Activated T-helper 1 cell treated with anti-CD3 and anti-CD28 coated beads, Interleukin-2, amount 50 U/mL, for 16 hours (primary cell): ENCODE measurements at places on chromosomes 2 and 18.

DNA sequence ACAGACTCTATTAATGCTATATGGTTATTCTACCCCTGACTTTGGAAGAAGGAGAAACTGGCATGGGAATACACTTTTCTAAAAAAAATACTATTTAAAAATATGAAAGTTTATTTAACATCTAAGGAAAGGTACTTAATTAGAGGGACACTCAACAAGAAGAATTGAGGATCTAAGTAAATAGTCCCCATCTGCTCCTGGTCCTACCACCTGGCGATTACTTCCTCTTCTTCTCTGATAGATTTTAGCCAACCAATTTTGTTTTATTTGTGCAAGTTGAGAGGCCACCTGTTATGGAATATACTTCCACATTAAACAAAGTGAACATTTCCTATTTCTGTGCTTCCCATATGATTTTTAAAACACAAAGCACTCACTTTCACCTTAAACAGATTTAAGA, 111.7 kb downstream of the BCL2 start:
- DNase-seq: no peak

GRCh38 chr2:8365331-8365910, 316.4 kb upstream of the ID2 start:
- DNase-seq: no peak

DNA sequence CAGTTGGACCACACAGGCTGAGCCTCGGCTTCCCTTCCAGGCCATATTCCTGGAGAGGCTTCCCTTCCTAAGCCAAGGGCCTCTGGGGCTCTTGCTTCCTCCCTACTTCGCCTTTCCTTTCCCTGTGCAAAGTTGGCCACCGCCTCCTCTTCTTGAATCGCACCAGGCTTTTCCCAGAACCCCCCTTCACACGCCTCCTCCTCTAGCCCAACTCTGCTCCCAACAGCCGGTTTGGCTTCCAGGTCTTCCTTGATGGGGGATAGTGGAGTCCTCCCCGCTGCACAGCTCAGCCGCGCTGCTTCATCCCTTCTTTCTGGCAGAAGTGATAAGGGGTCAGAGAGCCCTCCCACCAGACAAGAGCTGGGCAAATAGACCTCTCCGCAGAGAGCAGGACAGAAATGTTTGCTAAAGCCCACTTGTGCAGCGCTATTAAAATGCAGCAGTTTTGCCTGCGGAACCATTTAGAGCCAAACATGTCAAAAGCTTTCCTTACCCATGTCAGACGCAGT, 56.4 kb downstream of the SNORC start:
- no peak for DNase-seq

- no peak for DNase-seq
These were observed 28.4 kb downstream of the MCEE start for GRCh38 chr2:71101656-71102055.

- peak; percentile 13 for DNase-seq
These were observed 40.8 kb upstream of the RPRM start for GRCh38 chr2:153519257-153519875.

- no peak for DNase-seq
These were observed 17.1 kb upstream of the TTC21B start for GRCh38 chr2:165970663-165971062.

DNA sequence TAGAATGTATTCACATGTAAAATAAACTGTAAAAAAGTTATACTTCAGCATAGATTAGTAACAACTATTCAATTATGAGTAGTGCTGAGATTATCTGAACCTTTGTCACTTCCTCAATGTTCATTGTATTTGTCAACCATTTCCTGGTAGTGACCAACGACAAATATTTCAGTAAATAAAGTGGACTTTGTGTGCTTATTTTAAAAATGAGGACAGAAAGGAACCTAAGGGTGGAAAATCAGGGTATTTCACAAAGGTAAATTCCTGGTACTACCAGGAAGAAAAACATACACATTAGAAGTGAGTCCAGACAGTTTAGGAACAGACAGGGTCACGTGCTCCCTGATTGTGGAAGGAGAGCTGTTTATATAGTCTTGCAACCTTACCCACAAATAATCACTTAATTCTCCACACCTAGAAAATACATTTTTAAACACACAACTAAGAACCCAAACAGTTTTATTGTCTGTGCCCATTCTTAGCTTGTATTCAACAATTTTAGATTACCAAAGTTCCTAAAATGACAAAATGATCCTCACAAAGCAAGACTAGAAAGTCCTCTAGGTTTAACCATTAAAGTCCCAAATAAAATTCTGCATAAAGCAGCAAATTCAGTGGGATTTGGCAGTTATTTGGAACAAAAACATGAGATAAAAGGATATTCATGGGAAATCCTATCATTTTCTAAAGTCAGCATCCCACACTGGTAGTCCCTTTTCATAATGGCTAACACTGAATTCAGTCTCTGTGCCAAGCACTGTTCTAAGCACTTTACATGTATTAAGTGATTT, 28.2 kb downstream of the PELI1 start:
- no peak for DNase-seq

GRCh38 chr2:20539133-20539719, 92.4 kb downstream of the RHOB start:
- DNase-seq: no peak

DNA sequence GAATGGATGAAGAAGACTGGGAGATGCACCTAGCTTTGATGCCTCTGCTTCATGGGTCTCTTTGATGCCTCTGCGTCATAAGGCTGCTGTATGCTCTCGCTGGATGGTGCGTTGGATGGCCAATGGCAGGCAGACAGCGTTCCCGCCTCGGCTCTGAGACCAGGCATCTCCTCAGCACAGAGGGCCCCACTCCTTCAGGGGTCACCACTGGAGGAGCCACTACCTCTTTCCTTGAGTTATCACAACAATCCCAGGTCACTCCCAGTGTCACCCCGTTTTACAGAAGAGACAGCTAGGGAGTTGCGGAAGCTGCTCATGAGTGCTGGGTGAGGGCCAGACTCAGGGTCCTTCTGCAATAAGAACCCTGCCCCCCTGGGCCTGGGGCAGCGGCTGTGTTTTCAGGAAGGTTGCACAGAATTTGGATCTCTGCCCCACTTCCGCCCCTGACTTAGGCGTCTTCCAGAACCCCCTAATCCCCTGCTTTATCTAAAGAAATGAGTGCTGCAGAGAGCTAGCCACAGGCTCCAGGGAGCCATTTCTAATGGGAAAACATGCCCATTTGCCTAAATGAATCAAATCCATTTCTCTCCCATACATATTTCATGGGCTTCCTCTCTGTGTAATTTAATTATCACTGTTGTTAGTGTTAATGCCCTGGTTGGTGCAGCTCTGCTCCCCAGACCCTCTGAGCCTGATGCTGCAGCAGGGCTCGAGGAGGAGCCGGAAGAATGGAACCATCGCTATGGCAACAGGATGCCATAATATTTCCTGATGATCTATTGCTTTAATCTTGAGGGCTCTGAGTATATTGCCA, 131.8 kb upstream of the HS6ST1 start:
- DNase-seq: no peak

DNA sequence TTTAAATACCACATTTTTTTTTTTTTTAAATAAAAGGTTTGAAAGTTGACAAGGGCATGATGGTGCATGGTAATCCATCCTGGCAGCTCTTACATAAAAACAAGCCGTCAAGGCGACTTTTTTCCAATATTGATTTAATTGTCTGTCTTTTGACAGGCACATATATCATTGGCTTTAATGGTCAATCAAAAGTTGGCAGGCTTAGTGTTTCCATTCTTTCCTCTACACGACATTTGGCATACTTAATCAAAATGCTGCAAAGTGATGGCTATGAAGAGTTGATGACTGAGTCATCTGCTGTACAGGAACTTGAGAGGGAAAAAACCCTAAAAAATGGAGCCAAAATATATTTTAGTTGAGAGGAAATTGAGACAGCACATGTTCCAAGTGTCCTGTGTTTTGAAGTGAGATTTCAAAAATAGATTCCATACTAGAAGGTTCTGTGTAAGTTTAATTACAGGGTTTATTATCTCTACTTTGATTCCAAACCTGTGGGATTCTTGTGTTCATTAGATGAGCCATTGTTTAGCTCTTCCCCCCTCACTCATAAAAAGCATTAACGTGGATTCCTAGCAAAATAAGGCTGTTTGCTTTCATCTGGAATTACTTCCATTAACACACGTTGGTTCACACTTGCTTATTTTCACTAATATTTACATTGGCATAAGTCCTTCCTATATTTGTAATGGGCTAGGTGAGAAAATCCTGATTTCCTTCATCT, 3.2 kb downstream of the TSHZ1 start:
- no peak for DNase-seq

- peak; percentile 51 for DNase-seq
These were observed 28.5 kb downstream of the HPCAL1 start for GRCh38 chr2:10331027-10331701.

- no peak for DNase-seq
These were observed 84.3 kb upstream of the SESTD1 start for GRCh38 chr2:179348906-179349305.

- DNase-seq: no peak
These were observed 7.0 kb downstream of the EFEMP1 start for GRCh38 chr2:55916473-55917049.

DNA sequence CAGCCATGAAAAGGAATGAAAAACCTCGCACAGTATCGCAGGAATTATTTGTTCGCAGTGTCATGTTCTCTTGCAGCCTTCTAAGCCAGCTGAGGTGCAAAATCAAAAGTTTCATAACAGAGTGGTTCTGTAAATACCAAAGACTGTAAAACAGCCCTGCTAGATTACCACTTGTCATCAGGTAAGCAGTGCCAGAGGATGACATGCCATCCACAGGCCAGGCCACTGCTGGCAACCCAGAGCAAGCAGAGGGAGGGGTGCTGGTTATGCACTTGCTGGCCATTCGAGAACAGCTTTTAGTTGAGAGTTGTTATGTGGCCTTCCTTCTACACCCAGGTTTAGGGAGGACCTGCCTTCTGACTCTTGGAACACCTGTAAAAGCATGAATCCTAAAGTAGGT, 114.3 kb upstream of the MGAT5 start:
- no peak for DNase-seq

GRCh38 chr18:57959278-57959677, 84.7 kb upstream of the NEDD4L start:
- no peak for DNase-seq

- DNase-seq: no peak
These were observed 89.7 kb upstream of the SESTD1 start for GRCh38 chr2:179354296-179354695.

DNA sequence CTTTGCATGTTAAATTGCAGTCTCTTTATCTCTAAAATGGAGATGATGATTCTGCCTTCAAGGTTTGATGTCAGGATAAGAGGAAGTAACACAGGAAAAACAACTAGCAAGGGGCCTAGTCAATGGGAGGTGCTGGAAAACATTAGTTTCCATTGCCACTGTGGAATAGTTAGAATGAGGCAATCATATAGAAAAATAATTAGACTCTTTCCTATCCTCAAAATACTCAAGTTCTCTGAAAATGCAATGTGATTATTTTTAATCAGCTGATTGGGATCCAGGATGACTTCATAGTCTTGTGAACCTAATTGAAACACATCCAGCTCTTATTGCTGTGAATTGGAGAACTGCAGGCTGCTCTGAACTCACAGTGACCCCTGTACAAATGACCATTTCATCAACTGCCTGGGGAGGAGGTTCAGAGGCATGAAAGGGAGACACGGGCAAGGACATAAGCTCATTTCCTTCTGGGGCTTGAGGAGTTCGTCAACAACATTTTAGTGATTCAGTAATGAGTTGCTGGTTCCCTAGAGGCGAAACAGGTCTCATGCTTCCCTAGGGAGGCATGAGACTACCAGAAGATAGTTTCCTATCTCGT, 422.5 kb downstream of the LPIN1 start:
- no peak for DNase-seq
